CD4-positive, alpha-beta memory T cell (primary cell): ENCODE measurements at places on chromosomes 3 and 15. TPM values are rescaled to one million over a fixed set of nuclear protein-coding genes. Genes with fewer than 3 reads are reported as not detected.

GOLGA8S gene
- polyA plus RNA-seq: not detected

GRCh38 chr3:3368306-3368705 is 188.8 kb upstream of the CRBN start:
- no peak for DNase-seq
- no peaks in the 10 kb centered on the region for H3K27me3 ChIP-seq
- no peak overlapping the region for H3K4me3 ChIP-seq
- H3K27ac ChIP-seq: no peak overlapping the region
- no peaks in the 10 kb centered on the region for H3K36me3 ChIP-seq

- no peaks in the 10 kb centered on the region for H3K27me3 ChIP-seq
- no peaks in the 10 kb centered on the region for H3K4me1 ChIP-seq
- H3K27ac ChIP-seq: no peak overlapping the region
These were observed 272.5 kb upstream of the LYSMD4 start for GRCh38 chr15:100005715-100006114.

GRCh38 chr3:100384733-100385525 is 16.0 kb downstream of the TOMM70 start:
- peaks cover 19% of the 10 kb centered on the region for H3K36me3 ChIP-seq
- no peaks in the 10 kb centered on the region for H3K27me3 ChIP-seq
- H3K27ac ChIP-seq: no peak overlapping the region
- no peak overlapping the region for H3K4me3 ChIP-seq
